Substantia nigra (tissue), 51 donors: ENCODE measurements at places on chromosomes 1 and 21.

DNA sequence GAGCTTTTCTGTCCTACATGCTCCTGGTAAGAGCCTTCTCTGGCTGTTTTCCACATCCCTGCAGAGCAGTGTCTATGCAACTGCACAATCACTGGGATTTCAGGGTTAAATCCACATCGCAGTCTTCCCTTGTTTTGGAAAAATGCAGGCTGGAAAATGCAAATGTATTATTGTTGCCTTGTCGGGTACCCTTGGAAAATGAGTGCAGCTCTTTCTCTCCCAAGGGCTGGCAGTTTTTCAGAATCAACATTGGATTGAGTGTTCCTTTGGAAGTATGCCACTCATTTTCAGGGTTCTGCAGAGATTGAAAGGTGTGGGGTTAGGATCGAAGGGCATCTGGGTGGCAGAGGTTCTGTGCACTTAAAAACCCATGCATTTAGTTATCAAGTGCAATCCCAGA, 3.2 kb downstream of the NOS1AP start:
- DNase-seq, result no peak

GRCh38 chr1:150683914-150684313, 13.0 kb downstream of the GOLPH3L start:
- no peak for DNase-seq

DNA sequence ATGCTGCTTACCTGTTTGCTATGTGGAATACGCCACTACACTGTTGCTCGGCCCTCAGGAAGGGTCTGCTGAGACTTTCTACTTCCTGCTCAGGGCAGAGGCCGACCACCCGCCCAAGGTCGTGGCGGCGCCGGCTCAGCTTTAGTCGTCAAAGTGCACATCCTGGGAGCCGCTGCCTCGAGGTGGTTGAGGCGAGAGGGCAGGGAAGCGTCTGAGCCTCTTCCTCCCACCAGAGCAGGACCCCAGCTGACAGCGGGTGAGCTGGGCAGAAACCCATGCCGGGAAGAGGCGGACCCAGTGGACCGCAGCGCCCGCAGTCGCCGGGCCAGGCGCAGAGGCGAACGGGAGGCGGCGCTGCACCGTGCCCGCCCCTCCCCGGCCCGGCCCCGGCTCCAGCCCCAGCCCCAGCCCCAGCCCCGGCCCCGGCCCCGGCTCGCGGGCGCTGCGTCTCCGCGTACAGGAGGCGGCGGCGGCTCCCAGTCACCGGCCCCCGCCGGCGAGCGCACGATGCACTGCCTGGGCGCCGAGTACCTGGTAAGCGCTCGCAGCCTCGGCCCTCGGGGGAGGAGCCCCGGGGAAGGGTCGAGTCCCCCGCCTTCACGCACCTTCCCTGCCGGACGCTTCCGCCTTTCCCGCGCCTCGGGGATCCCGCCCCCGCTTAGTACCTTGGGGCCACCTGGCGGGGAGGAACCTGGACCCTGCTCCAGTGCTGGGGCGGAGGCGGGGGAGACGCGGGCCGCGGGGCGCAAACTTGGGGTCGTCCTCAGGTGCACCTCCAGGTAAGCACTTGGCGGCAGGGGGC, at the start of gene SLC44A3:
Gene SLC44A3, plus strand, starts transcription at position 413 of the 802 bp plus-strand sequence. Its CDS starts 95 bp downstream, at position 508.
- DNase-seq, result no peak

GRCh38 chr1:168443899-168444298, 99.9 kb downstream of the XCL2 start:
- DNase-seq, result no peak

DNA sequence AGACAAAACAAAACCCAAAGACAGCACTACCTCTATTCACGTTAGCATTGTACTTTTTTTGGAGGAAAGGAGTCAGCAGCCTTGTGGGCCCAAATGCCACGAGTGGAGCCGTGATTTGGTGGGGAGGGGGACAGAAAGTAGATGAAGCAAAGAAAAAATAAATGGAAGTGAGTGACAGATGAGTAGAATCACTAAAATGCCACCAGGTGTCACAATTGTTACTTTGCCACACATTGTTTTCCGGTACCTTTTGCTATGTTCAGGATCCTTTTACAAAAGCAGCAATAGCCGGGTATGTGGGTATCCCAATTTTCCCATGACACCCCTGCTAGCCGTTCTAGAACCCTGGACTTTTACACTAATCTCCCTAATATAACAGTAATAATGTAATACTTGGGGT, 85.0 kb upstream of the AK4 start:
- DNase-seq, result no peak

GRCh38 chr1:21514245-21514644, 5.0 kb downstream of the ALPL start:
- no peak for DNase-seq

GRCh38 chr1:40244138-40244744, 3.5 kb upstream of the TMCO2 start:
- no peak for DNase-seq

DNA sequence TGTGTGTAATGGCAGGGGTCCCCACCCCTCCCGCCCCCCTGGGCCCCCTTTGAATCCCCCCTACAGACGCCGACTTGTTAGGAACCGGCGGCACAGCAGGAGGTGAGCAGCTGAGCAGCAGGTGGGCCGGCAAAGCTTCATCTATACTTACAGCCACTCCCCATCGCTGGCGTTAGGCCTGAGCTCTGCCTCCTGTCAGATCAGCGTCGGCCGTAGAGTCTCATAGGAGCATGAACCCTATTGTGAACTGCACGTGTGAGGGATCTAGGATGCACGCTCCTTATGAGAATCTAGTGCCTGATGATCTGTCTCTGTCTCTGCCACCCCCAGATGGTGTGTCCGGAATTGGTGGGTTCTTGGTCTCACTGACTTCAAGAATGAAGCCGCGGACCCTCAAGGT, 14.9 kb upstream of the VPS26C start:
- DNase-seq, result no peak

GRCh38 chr1:36471830-36472641, 7.9 kb upstream of the MRPS15 start:
- no peak for DNase-seq

- DNase-seq, result peak; percentile 15
Observed at GRCh38 chr1:158998781-158999161, 10.9 kb upstream of the IFI16 start.

DNA sequence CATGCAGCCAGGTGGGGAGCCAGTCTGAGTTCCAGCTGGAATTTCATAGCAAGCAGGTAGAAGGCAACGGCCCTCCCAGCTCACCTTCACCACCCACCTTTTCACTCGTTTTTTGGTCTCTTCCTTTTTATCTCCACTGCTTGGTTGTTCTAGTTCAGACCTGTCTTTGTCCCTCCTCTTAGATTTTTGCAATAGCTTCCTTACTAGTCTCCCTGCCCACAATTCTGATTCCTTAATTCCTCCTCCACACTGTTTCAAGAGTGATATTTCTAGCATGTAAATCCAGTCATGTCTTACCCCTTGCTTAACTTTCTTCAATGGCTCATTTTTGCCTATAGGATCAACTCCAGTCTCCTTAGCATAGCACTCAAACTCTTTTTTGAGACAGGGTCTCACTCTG, 119.6 kb downstream of the TMEM53 start:
- no peak for DNase-seq

- DNase-seq, result no peak
Observed at GRCh38 chr1:44932151-44932550, 54.2 kb downstream of the EIF2B3 start.

DNA sequence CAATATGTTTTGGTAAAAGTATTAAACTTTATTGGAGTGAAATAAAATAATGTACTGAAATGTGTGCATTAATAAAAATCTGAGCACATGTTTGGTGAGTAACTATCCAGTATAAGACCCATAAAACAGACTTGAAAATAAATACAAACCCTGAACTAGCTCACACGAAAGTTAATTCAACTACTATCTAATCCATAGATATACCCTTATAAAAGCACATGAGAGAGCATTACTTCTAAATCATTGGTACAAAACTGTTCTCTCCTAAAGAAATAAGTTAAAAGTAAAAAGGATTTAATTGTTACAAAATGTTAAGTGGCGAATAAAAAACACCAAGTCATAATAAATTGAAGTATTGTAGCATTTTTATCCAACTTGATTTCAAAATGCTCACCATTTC, 295.6 kb downstream of the PTPRC start:
- no peak for DNase-seq

DNA sequence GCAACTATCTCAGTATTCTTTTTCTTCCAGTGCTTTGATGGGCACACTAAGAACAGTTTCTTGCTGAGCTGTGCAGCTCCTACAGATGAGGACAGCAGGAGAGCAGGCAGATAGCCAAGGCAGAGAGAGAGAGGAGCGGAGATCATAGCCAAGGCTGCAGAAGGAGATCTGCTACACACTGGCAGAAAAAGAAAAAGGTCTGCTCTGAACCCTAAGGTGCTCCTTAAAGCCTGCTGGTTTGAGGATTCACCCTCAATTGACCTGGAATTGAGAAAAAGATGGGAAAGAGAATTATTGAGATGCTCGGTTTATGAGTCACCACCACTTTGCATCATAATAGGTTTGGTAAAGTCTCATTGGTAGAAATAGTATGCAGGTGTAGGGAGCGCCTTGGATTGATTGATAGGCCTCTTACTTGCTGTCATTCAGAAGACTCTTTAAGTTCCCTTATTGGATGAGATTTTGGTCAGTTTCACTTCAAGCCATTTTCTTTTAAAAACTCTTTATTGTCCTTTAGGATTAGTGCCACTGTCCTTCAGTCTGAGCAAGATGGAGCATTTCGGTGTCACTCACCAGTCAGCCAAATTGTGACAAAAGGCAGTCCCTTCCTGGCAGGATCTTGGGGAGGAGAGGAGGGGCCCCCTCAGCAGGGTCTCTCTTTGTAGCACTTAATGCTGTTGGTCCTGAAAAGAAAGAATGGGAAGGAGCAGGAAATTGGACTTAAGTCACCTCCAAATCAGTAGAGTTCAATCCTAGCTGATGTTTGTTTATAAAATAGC, 685.0 kb downstream of the ADGRL2 start:
- no peak for DNase-seq

DNA sequence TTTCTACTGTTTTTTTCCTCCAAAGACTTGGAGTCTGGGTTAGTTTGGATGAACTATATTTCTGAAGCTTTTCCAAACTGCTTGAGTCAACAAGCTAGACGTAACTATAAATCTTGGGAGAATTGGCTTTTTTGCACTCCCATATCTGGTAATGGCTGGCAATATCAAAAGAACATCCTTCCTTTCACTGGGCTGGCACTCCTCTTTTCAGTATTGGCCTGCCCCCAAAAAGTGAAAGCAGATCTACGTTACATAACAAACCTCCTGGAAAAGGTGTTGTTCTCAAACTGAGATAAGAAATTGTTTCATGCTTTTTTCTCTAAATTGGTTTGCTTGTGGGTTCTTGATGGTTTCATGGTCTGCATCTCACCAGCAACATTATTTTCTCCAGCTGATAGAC, 499.3 kb downstream of the NEGR1 start:
- DNase-seq, result no peak

GRCh38 chr1:82491301-82492048, 690.7 kb downstream of the ADGRL2 start:
- no peak for DNase-seq

GRCh38 chr21:30408782-30409494, 13.1 kb downstream of the KRTAP13-1 start:
- no peak for DNase-seq

GRCh38 chr1:196056966-196057365, 551.3 kb downstream of the KCNT2 start:
- DNase-seq, result no peak

DNA sequence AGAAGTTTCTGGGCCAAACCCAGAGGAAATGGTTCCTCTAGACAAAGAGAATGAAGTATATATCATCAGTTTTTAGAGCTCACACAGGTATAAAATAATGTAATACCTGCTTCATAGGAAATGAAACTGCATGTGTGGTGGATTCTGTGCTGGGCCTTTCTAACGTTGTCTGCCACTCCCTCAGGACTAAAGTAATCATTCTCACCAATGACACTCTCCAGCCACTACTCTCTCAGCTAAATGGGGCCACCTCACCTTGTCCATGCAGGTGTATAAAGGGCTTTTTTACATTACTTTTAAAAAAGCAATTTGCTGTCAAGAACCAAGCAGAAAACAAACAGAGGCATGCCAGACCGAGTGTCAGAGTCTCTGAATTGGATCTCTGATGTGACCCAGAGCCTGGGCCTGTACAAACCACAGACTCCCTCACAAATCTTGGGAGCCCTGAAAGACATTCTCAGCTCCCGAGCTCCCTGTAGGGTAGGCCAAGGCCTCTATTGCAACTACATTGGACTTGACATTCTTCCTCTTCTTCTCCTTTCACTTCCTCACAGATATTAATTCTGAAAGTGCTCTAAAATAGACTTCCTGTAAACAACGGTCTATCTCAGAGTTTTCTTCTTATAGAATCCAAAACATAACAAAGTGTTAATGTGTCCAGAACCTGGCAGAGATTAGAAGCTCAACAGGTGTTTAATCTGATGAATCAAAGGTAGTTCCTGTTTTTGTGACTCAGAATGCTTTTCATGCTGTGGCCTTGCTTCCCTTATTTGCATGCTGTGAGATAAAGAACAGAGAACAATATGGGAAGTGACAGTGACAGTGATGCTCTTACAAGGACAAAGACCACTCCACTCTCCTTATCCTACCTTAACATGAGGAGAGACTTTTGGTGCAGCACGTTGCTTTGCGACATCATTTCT, 8.6 kb downstream of the AIM2 start:
- no peak for DNase-seq

DNA sequence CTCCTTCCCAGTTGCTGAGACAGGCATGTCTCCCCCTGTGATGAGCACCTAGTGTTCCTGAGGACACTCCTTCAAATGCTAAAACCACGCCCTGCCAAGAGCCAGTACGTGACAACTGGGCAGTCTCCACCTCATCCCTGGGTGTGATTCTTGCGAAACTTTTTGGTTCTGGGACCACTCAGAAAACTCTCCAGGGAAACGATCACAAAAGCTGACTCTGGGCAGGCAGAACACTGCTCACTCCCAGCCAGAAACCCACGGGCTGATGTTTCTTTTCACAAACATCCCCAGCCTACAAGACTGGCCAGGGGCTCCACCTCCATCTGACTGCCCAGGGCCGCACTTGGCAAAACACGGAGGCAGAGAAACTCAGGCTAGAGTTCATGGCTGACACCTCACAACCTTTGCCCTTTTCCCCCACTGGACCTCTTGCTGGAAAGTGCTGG, 24.4 kb downstream of the DHRS3 start:
- no peak for DNase-seq

DNA sequence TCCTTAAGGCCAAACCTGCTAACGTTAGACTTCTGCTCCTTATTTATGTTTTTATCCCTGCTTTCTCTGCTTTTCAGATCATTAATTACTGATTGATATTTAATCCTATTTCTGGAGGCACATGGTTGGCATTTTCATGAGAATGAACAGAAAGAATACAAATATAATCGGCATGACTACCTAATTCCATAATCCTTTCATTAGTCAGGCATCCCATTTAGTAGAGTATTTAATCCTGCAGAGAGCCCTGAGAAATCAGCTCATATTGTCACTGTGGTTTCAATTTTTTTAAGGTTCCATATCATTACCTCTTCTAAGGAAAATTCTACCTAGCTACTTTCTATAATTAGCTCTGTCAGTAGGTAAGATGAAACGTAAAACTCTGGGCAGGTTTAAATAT, 238.8 kb downstream of the NCAM2 start:
- no peak for DNase-seq

DNA sequence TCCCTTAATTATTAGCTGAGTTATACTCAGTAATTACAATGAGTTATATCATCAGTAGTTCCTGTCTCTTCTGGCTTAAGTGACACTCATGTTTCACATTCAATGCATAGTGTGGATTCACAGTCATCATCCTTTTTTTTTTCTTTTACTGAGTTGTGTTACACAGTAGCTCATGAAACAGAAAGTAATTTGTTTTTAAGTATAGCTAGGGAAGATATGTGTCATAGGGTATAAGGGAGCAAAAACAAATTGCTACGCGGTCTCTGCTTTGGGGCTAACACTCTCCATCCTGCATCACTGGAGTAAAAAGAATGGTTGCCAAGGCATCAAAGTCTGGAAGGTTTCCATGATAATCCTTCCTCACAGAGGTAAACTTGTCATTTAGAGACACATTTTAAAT, 971.7 kb upstream of the NCAM2 start:
- no peak for DNase-seq
